Ammon's horn (tissue), 1 donor: ENCODE measurements at places on chromosomes 12 and 14.

- DNase-seq = no peak
These were observed 19.8 kb downstream of the KRT7 start for GRCh38 chr12:52252728-52253343.

GRCh38 chr14:90456551-90456950 lies 59.7 kb downstream of the CALM1 start:
- DNase-seq = peak; percentile 54

DNA sequence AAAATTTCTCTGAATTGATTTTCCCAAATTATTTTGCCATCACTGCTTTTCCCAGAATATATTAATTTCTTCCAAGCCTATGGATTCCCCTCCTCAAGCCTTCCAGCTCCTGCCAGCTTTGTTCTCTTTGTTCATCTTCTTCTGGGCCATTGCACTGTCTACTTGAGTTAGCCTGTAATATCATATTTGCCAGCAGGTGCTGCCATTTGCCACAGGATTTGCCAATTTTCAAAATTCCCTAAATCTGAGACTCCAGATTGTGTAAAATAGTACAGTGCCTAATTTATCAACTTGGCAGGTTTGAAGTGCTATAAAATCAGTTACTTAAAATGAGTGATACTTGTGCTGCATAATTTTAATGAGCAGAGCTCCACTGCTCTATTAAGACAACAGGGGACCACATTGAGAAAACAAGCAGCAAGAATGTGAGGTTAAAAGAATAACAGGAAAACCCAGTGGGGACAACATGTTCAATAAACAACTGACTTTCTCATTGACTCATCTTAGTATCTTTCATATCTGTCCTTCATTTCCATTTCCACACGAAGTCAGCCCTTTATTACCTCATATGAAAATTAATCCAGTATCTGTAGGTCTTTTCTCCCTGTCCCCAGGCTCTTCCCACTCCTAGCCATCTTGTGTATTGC lies 84.6 kb upstream of the CCDC196 start:
- DNase-seq = peak; percentile 25

DNA sequence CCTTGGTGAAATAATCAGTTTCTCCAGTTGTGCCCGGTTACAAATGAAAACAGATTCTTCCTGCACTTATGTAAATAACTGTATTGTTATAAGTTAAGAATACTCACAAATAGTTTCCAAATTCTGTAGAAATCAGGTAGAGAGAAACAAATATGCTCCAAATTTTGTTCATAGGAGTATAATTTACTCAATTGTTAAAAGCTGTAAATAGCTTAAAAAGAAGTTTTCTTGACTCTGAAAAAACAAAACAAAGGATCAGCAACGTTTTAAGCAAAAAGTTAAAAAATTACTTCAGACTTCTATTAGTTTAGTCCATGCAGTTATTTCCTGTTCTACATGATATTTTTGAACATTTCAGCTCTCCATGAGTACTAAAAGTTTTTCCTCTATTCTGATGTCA lies 30.0 kb upstream of the SLC38A4 start:
- no peak for DNase-seq

DNA sequence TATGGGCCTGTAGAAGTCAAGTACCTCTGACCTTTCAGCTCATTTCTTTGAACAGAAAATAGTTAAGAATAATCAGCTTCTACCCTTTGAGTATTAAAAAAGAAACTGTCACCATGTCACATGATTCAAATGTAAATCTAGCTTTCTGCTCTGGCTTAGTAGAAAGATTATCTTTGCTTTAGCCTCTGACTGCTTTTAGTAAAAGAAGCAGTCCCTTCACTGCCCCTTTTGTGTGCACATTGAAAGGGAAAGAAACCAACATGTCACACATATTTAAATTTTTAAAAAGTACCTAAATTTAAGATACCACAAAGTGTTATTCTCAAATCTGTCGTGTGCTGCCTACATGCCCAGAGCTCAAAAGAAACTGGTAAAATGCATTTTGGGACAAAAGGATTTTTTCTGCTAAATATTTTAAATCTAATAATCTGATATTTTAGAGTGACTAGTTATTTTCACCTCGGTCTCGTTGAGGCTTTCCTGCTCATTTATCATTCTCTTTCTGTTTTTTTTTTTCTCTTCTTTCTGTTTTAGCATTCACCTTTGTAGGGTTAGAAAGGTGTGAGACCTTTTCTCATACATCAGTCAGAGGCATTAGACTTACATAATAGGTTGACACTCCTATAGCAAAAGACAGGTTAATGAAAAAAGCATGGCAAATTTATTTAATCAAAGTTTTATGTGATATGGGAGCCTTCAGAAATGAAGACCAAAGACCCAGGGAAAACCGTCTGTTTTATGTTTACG lies 41.3 kb downstream of the SLC16A7 start:
- DNase-seq = no peak

DNA sequence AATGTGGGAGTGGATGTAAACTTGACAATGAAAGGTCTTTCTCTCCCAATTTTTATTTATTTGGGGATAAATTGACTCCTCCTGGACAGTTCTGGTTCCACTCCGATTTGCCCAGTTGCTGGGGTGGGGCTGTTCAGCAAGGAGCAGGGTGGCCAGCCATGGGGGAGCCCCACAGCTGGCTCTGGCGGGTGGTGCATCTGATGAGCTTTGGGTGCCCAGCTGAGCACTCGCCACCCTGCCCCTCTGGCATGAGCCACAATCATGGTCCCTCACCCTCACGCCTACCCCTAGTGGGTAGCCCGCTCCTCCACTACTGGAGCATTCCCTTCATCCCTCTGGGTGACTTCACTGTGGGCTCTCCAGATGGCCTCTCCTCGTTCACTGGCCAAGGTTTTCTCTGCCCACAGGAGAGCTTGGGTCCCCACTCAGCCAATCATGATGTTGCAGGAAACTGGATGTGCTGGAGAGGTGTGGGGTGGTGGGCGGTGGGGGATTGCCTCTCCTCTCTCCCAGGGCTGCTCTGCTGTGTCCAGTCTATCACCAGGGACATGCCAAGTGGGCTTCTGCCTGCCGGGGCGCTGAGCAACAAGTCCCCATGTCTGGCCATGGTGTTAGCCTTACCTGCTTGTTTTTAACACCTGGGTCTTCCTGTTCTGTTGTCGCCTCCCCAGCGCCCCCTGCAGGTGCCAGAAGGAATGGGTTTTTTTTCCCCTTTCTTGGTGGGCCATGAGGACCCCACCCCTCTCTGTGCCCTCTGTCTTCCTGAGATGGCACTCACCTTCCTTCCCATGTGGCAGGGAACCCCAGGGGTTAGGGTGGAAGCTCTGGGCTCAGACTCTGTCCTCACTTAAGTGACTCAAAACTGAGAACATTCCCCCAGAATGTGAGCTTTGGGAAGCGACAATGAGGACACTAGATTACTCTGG lies 3.4 kb downstream of the CYP46A1 start:
- no peak for DNase-seq

DNA sequence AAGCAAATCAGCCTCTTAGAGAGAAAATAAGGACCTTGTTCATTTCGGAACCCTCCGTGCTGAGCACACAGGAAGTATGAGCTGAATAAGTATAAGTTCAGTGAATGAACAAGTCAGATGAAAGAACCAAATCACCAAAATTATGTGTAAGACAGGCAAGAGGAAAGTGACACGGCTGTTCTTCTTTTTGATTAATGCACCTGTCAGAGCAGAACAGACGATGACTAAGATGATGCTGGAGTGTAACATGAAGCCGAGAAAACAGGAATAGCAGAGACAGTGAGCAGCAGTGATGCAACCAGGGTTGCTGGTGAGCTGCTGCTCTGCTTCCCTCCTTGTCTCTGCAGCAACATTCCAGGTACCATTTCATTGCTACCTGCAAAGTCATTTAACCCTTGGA lies 861.1 kb downstream of the GALC start:
- DNase-seq = peak; percentile 42

DNA sequence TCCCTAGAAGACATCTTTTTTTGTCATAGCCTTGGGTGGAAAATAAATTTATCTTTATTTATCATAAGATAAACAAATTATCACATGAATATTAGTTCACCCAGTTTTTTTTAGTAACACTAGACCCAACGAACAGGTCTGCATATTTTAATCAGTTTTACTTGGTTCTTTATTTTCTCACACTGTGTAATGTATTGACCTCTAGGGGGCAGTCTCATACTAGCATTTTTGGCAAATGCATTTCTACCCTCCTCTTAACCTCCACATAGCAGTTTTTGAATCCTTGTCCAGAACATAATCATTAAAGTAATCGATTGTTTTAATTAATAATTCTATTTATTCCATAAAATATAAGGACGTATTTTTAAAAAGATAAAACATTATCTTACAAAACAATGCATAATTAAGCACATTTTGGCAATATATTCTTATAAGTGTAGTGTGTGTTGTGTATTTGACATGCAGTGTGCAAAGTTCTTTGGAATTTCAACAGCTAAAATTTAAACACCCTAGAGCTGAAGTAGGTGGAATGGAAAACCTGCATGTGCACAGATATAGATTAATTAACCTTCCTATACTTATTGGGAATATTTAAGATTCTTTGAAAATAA lies 31.6 kb upstream of the PTPRQ start:
- peak; percentile 35 for DNase-seq

- no peak for DNase-seq
These were observed 3.4 kb upstream of the FRMD6 start for GRCh38 chr14:51648296-51648695.

DNA sequence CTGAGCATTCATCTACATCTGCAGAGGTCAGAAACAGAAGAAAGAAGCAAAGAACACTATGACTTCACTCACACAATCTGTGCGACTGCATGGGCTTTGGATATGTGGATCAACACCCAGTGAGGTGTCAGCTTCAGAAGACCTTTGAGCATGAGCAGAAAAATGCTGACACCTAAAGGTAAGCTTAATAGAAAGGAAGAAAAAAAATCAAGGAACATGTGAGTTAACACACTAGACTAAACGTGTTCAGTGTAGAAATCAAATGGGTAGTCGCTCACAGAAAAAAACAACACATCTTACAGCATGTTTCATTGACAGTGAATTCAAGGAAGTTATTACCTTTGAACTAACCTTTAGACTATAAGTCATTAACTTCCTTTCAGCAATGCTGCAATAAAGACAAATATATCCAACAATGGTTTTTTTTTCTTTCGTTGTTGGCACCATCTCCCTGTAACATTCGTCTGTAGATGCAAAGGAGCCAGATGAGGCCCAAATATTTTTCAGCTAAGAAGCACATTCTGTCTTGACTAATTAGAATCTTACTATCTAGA lies 30.9 kb downstream of the RTRAF start:
- no peak for DNase-seq

GRCh38 chr12:21502164-21502496 lies 541 bp downstream of the GOLT1B start:
- peak; percentile 40 for DNase-seq

- DNase-seq = peak; percentile 16
These were observed 91.3 kb downstream of the TSPAN9 start for GRCh38 chr12:3168223-3169221.

- DNase-seq = no peak
These were observed 108.5 kb downstream of the SLC38A1 start for GRCh38 chr12:46160101-46160980.

DNA sequence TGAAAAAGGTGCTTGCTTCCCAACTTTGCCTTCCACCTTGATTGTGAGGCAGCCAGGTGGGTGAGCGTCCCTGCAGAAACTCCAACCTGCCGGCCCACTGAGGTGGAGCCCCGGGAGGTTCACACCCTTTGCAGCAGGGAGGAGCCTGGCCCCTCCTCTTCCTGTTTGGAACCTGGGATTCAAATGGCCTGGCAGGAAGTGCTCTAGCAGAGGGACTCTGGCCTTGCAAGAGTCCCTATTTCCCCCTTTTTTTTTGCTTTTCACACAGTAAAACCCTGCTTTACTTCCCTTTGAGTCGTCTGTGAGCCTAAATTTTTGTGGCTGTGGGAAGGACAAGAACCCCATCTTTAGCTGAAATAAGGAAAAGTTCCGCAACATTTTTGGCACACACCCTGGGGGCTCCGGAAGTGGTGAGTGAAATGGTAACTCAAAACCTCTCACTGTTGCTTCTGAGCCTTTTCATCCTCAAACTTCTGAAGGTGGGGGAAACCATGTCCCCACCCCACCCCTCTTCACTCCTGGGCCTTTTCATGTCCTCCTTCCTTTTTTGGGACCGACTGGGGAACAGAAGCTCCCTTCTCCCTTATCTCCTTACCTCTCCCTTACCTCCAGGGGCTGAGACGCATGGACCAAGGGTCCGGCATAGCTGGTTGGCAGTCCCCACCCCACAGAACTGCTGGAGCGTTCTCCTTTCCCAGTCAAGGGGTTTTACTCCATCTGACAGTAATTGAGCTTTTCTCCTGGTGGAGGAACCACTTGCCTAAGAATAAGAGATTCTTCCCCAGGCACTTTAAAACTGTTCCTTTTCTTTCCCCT lies 102.0 kb downstream of the KCNMB4 start:
- DNase-seq = no peak

GRCh38 chr14:100056964-100057795 lies 8.0 kb upstream of the EVL start:
- DNase-seq = peak; percentile 22

GRCh38 chr12:58711974-58712373 lies 208.3 kb downstream of the LRIG3 start:
- DNase-seq = no peak

DNA sequence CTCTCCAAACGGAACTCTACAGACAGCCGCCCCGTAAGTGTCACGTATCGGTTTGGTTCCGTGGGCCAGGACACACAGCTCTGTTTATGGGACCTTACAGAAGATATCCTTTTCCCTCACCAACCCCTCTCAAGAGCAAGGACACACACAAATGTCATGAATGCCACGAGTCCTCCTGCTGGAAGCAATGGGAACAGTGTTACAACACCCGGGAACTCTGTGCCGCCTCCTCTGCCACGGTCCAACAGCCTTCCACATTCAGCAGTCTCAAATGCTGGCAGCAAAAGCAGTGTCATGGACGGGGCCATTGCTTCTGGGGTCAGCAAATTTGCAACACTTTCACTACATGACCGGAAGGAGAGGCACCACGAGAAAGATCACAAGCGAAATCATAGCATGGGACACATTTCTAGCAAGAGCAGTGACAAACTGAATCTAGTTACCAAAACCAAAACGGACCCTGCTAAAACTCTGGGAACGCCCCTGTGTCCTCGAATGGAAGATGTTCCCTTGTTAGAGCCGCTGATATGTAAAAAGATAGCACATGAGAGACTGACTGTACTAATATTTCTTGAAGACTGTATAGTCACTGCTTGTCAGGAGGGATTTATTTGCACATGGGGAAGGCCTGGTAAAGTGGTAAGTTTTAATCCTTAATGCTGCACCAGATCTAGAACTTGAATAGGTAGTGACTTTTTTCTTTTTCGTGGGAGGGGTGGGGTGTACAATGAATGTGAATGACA lies 69.7 kb downstream of the WDR20 start:
- DNase-seq = peak; percentile 91

DNA sequence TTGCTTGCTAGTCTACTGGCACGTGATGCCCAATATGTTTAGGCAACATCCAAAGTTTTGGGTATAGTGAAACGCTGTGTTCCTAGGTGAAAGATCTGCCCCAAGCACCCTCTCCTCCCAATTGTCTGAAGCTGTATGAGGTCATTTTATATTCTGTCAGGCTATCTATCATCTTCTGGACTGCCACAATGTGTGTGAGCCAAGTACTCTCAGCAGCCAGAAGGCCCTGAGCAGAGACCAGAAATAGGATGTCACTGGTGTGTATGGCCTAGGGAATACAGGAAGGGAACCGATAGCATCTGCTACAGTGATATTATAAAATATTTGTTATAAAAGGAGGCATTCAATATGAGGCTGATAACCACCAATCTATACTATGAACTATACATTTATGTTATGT lies 7.9 kb upstream of the PDE3A start:
- no peak for DNase-seq

GRCh38 chr12:92928421-92928961 lies 604 bp downstream of the EEA1 start:
- peak; percentile 25 for DNase-seq
